ENCODE measurements at places on chromosomes 5 and 9.

DNA sequence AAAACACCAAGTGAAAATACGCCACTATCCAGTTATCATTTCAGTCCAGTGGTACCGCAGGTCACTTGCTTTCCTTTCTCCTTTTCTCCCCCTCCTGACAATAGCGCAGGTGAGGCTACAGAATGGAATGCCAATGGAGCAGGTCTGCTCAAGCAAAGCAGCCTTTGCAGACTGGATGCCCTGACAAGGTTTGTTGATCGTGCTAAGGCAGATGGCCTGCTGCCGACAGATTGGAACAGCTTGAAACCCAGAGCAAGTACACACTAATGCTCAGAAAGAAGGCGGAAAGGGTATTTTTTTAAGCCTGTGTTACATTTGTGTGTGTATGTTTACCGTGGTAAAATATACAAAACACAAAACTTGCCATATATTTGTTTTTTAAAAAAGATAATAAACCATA, 19.4 kb downstream of the SPACA9 start:
- no peak for DNase-seq

DNA sequence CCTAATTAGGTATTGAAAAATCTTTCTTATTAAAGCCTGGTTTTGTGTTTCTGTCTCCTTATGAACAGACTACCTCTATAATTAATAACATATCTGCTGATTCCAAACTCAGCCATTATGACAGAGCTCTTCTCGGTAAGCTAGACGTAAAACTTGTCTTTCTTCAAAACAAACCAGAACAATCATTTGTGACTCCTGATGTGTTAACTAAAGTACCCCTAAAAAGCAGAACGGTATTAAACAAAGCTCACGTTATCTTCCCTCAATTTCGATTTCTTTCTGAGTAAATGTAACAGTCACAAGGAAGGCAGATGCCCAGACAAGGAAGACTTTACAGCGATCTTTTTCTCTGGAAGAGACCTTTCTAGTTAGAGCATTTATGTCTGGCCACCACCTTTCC, 1.8 kb downstream of the SEMA5A start:
- no peak for DNase-seq

GRCh38 chr9:131976157-131977108, 103.2 kb downstream of the MED27 start:
- peak; percentile 37 for DNase-seq

GRCh38 chr9:74125941-74126340, 371.2 kb upstream of the RORB start:
- no peak for DNase-seq

- DNase-seq: peak; percentile 34
Observed at GRCh38 chr5:172005708-172006320, 624 bp downstream of the FBXW11 start.

GRCh38 chr9:35048511-35048910, 23.9 kb downstream of the VCP start:
- DNase-seq: no peak

- peak; percentile 87 for DNase-seq
Observed at GRCh38 chr9:7976167-7976755, 176.7 kb upstream of the DMAC1 start.

DNA sequence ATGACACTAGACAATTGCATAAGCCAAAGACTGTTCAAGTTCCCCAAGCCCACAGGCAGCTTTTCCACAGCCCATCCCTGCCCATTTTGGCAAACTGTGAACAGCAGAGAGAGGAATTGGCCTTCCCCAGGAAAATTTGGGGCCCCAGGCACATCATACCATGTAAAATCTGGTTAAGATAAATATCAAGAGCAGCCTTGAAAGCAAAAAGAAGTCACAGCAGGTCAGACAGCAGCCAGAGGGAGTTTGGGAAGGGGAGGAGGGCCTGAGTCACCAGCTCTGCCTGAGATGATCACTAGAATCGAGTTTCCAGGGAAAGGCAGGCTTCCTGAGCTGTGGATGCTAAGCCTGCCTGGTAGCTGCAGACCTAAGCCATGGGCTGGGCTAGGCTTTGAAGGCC, 179.2 kb downstream of the RFK start:
- no peak for DNase-seq

- peak; percentile 73 for DNase-seq
Observed at GRCh38 chr5:10543585-10544040, 20.3 kb upstream of the ANKRD33B start.

DNA sequence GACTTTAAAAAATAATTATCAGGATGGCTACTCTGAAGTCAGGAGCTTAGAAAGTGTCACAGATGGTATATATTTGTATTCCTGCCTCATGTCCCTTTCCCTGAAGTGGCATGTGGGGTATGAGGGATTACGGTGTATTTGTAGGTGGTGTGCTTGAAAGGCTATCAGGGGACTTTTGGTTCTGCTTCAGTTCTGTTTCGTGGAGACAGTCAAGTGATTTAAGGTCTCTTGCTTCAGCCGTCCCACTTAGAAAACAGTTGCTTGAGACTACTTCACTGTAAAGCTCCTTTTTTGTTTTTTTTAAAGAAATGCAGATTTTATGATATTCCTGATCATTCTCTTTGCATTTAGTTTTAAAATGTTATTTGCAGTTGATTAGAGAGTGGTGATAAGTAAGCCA, 18.3 kb downstream of the PARP8 start:
- DNase-seq: no peak

- no peak for DNase-seq
Observed at GRCh38 chr9:91663858-91664257, 240.2 kb upstream of the NFIL3 start.

Data from KBM-7 (cell line).